ENCODE measurements at places on chromosomes 1 and 21.

DNA sequence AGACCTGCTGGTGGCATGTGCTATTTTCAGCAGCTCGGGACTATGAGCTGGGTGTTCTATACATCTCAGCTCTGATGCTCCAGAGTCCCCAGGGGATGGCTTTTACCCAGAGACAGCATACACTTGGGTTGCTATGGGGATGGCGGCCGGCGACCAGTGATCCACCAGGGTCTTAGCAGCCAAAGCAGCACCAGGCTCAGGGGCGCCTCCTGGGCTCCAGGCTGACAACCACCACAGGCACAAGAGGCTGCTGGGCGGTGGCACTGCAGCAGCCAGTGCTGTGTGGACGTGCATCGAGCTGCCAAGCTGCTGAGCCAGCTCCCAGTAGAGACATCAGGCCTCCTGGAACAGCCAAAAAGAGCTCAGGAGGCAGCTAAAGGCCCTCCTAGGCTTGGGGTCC, 37.6 kb upstream of the CLSTN1 start:
- H3K4me1 ChIP-seq: peaks cover 9% of the 10 kb centered on the region
- H3K27ac ChIP-seq: no peak overlapping the region
- H3K27me3 ChIP-seq: no peaks in the 10 kb centered on the region

DNA sequence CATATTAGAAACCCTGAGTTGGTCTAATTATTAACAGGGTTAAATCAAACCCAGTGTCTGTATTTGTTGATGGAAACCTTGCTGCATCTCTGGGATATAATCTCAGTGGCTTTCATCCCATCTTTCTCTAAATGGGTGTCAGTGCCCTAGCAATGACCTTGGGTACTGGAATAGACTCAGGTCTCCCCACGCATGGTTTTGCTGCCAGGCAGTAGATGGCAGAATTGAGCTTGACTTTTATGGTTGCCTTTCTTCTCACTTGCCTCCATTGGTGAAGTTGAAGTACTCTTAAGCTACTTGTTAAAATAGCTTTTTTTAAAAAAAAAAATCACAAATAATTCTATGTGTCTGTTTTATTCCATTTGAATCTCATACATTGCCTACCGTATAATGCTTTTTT, 81.8 kb upstream of the HMCN1 start:
- H3K4me3 ChIP-seq: no peak overlapping the region
- H3K27ac ChIP-seq: no peak overlapping the region
- peaks cover 10% of the 10 kb centered on the region for H3K4me1 ChIP-seq
- peaks cover 5% of the 10 kb centered on the region for H3K36me3 ChIP-seq
- no peaks in the 10 kb centered on the region for H3K27me3 ChIP-seq

DNA sequence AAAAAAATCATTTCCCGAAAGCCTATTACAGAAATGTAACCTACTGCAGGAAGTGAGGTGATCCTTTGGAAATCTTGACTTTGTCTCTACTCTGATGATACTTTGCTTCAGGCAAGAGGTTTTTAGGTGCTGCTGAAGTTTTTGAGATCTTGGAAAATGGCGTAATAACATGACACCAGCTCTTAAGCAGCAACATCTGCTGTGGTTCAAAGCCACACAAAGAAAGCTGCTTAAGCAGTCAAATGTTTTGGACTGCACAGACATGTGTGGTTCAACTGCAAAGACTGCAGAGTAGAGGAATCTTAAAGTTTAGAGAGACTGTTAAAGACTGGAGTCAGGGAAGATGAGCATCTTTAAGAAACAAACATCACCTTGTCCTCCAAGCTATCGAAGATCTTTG, 139.0 kb downstream of the RASAL2 start:
- H3K27ac ChIP-seq: no peak overlapping the region
- DNase-seq: no peak
- H3K4me1 ChIP-seq: no peaks in the 10 kb centered on the region
- no peak overlapping the region for H3K4me3 ChIP-seq
- no peaks in the 10 kb centered on the region for H3K27me3 ChIP-seq

- peaks cover 76% of the 10 kb centered on the region for H3K4me1 ChIP-seq
- no peak overlapping the region for H3K4me3 ChIP-seq
- no peaks in the 10 kb centered on the region for H3K27me3 ChIP-seq
- no peak overlapping the region for H3K27ac ChIP-seq
- peaks cover 11% of the 10 kb centered on the region for H3K36me3 ChIP-seq
Measured at GRCh38 chr1:168344517-168344916, 63.8 kb downstream of the TBX19 start.

DNA sequence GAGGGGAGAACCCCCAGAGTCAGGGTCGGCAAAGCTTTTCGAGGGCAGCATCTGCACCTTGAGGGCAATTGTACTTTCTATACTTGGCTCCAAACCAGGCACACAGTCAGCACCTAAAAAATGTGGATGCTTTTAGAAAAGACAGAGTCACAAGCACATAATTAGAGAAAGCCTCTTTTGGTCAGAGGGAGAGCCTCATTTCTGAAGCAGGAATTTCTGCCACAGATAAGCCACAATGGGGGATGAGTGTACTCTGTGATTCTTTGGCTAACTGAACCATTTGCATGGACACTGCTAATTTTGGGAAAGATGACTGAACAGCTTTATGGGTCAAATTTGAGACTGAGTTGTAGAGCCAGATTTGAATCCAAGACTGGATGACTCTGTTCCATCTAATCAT, 635.7 kb downstream of the KIF26B start:
- DNase-seq: no peak
- no peaks in the 10 kb centered on the region for H3K36me3 ChIP-seq
- no peak overlapping the region for H3K27ac ChIP-seq
- no peak overlapping the region for H3K4me3 ChIP-seq
- no peaks in the 10 kb centered on the region for H3K27me3 ChIP-seq

DNA sequence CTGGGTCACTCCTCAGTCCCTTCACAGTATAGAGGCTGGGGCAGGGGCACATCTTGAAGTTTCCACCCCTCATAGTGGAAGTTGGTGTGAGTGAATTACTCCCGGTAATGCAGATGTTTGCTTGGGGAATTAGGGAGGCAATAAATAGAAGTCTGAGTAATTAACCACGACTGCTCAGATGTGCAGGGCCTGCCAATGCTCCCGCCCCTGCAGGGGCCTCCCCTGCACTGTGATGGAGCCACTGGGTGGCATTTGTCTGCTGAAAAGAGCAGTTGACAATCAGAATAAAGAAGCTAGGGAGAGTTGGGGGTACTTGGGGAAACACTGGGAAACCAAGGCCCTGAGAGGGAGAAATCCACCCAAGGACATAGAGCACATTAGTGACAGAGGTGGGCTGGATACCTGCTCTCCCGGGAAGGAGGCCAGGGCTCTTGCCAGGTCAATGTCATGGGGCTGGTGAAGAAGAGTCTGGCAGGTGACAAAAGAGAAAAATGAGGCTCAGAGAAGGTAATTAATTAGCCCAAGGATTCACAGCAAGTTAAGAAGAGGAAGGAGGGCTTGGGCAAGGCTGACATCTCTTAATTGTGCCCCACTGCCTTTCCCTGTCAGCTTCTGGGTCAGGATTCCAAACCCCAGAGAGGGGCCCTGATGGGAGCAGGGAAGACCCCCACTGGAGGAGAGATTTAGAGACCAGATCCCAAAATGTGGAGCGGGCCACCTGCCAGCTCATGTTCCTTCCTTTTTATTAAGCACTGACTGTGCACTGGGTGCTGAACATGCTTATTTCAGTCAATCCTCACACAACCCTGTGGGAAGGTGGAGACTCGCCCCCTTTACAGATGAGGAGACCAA, 436.2 kb downstream of the MATN1 start:
- peaks cover 13% of the 10 kb centered on the region for H3K4me1 ChIP-seq
- no peak overlapping the region for H3K27ac ChIP-seq
- peaks cover 16% of the 10 kb centered on the region for H3K27me3 ChIP-seq
- DNase-seq: no peak
- H3K36me3 ChIP-seq: no peaks in the 10 kb centered on the region

- H3K27ac ChIP-seq: no peak overlapping the region
- no peaks in the 10 kb centered on the region for H3K27me3 ChIP-seq
- no peak for DNase-seq
- no peaks in the 10 kb centered on the region for H3K36me3 ChIP-seq
Measured at GRCh38 chr21:41928621-41929220, 25.1 kb downstream of the C2CD2 start.
